Activated T-cell treated with anti-CD3 and anti-CD28 coated beads for 24 hours (primary cell): ENCODE measurements at places on chromosomes 1 and 21.

DNA sequence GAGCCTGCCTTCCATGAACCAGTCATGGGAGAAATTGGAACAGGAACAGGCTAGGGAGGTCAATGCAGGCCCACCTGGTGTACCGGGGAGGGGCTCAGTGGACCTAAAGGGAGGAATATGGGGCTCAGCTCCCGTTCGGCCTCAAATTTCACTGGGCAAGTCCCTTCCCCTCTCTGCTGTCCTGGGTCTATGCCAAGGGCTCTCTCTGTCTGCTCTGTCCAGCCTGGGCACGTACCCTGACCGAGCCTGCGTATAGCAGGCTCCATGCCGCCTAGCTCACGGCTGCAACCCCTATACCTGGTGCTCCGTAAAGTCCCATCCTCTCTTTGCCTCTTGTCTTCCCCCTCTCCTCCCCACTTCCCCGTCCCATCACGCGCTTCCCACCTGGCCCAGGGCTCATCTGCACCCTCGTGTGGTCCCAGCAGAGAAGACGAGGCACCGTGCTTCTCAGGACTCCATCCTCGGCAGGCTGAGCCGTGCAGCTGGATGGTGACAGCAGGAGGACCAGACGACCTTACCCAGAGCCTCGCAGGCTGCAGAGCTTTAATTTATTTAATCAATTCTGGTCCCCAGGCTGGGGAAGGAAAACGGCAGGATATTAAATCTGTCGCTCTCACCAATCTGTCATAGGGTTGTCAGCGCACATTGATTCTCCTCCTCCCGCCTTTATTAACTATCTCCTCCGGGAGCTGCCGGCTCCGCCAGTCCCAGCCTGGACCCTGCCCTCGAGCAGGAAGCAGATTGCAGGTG, 25.0 kb upstream of the DISP3 start:
- no peak for DNase-seq

- no peak for DNase-seq
Measured at GRCh38 chr1:209414803-209415329, 168.6 kb upstream of the CAMK1G start.

DNA sequence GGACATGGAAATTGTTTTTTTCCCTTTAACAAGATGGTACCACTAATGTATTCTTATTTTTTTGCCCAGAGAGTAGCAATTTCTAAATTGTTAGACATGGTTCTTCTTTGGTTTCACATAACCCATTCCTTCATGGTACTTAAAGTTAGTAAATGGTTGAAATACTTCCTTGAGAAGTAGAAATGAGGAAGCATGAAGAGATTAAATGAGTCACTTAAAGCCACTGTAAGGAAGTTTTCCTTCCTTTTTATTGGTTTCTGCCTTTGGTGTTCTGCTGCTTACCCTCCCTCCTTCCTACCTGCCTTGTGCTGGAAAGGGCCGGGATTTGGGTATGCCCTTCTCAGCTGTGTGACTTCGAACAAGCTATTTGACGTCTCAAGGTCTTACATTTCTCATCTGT, 101.0 kb downstream of the KIF26B start:
- no peak for DNase-seq

DNA sequence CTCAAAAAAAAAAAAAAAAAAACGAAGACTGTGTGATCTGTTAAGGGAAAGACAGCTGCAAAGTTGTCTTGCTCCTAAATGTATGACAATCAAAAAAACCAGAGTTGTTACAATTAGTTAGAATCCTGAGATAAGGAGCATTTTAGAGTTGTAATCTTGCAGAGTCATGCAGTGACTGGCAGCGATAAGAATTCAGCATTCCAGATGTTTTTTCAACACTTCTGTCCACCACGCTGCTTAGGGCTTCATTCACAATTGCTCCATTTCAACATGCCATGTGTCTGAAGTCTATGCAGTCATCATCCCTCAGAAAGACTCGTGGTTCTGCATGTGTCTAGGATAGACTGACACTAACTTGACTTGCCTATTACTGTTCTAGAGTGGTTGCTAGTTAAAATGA, 102.4 kb upstream of the BACE2 start:
- DNase-seq: no peak

- DNase-seq: no peak
Measured at GRCh38 chr1:218207194-218207593, 77.9 kb upstream of the RRP15 start.

DNA sequence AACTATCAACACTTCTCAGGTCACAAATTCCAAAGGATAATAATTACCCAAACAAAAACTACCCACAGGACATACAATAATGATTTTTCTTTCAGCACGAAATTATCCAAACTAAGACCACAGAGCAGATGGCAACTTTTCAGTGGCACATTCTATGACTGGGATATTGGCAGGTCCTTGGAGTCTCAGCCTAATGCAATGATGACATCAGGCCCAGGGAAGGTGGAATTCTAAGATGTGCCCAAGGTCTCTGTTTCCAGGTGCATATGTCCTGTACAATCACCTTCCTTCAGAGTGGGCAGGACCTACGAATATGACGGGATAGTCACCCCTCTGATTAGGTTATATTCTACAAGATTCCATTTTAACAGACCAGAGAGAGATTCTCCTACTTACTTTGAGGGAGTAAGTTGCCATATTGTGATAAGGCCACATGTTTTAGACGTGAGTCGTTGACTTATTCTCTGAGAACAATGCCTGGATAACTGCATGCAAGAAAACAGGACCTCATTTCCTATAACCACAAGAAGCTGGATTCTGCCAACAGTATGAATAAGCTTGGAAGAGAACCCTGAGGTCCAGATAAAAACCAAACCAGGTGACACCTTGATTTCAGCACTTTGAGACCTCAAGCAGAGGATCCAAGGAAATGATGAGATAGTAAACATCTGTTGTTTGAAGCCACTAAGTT, 69.9 kb downstream of the ZC3H11B start:
- DNase-seq: no peak

- no peak for DNase-seq
Measured at GRCh38 chr1:180928331-180929230, 15.9 kb downstream of the KIAA1614 start.

DNA sequence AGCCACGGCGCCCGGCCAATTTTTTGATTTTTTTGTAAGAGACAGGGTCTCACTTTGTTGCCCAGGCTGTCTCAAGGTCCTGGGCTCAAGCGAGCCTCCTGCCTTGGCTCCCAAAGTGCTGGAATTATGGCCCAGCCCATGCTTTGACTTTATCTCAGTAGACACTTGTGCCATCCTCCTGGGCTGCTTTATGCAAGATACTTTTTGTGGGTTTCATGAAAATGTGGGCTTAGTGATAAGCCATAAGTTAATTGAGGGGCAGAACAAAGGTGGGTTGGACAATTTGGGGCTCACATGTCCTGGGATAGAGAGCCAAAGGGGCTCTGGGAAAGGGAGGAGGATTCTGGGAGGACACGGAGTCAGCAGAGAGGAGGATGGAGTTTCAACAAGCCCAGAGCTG, 22.0 kb downstream of the ALPL start:
- no peak for DNase-seq

DNA sequence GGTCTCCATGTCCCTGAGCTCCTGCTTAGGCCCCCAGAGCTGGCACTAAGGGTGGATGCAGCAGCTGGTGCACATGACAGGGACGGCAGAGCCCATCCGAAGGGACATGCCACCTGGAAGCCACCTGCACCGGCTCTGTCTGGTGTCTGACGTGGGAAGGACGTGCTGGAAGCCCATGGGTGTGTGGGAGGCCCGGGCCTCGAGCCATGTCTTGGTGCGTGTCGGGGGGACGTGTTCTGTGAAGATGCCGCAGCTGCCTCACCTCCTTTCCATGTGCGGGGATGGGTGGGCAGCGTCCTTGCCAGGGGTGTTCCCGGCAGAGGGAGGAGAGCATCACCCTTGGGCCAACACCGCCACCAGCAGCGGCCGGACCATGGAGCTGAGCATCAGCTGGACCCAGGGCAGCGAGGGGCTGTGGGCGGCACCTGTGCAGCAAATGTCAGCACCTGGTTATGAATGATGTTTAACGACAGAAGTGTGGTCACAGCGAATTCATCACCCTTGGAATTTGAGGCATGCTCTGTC, 15.5 kb upstream of the POFUT2 start:
- no peak for DNase-seq

- no peak for DNase-seq
Measured at GRCh38 chr21:46150491-46151121, 4.8 kb downstream of the FTCD start.

DNA sequence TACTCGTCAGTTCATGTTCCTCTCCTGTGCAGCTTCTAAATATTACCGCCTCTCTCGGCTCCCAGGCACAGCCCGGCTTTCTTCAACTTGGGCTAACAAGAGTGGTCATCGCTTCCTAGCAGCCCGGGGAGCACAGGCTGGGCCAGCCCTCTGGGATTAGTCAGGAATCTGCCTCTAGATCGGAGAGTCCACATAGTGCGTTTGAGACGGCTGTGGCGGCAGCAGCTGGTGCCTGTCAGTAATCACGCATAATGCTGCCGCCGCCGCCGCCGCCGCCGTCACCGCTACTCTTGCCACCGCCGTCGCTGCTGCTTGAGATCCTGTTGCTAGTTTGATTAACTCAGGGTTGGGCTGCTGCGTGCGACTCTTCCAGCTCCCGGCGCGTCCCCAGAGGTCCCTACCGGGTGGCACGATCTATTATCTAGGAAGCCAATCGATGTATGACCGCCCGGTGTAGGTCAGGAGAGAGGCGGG, at the start of gene RXRG:
Gene RXRG (minus strand): TSS at position 230 of the 474 bp plus-strand sequence. CDS start 233 bp downstream, outside the sequence.
- DNase-seq: no peak

DNA sequence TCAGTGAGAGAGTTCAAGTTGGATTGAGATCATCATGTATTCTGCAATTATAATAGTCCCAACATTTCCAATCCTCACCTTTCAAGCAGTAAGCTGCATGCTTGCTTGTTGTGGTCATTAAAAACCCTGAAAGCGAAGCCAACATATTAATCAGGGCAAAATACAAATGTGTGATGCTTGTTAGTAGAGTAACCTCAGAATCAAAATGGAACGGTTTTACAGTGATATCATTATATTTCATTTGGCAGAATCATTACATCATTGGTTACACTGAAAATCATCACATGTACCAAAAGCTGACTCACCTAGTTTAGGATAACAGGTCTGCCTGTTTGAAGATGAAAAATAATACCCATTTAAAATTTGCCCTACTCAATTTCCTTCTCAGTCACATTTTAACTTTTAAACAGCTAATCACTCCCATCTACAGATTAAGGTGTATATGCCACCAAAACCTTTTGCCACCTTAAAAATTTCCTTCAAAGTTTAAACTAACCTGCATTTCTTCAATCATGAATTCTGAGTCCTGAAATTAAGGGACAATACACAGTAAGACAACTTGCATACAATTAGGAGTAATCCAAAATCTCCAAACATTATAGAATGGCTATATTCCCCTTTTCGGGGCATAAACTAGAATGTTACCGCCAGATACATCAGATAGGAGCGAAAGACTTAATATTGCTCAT, 3.5 kb downstream of the GAS5 start:
- no peak for DNase-seq

DNA sequence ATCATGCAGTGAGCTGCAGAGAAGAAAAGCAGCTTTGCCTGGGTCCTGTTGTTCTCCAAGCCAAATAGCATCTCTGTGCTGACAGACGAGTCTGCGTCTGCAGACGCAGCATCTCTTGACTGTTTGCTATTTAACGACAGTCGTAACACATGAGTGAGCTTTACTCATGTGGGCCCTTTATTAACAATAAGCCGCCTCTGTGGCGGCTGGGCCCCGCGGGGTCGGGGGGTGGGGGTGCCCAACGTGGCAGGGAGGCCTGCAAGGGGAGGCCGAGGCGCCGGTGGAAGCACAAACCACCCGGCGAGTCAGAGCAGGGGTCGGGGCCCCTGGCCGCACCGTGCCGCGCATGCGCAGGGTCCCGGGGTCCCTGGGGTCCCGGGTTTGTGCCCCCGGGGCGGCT, 435.1 kb downstream of the KIF26B start:
- no peak for DNase-seq

- DNase-seq: no peak
Measured at GRCh38 chr1:174671826-174672225, 224.1 kb downstream of the GPR52 start.

- no peak for DNase-seq
Measured at GRCh38 chr1:199151634-199152425, 513.0 kb downstream of the PTPRC start.

DNA sequence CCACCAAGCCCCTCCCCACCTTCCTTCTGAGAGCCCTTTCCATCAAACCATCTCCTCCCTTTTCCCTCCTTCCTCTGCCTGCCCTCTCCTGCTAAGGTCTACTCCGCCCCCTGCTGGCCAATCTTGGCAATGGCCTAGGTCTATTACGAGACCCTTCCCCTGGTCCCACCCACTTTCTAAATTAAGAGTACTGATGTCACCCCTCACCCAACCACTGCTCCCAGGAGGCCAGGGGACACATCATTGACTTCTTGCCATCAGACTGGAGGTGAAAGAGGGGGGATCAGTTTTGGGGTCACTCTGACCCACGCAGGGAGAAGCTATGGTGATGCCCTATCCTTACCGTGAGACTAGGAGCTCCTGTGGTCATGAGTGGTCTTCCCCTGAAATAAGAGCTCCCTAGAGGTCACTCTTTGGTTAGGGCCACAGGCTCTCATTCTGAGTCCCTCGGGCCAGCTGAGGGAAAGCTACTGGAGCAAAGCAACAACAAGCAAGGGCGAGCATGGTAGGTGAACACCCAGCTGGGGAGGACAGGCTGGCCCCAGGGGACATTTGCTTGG, 34.6 kb upstream of the S100A7 start:
- DNase-seq: peak; percentile 59
